Activated CD4-positive, alpha-beta memory T cell treated with anti-CD3 and anti-CD28 coated beads for 36 hours (primary cell): ENCODE measurements at places on chromosomes 6 and 20. TPM values are rescaled to one million over a fixed set of nuclear protein-coding genes. Genes with fewer than 3 reads are reported as not detected.

The MCCD1 gene
- not detected for total RNA-seq

The ANKRD66 gene
- total RNA-seq, result not detected

The HDGFL1 gene
- not detected for total RNA-seq

- H3K36me3 ChIP-seq, result no peaks in the 10 kb centered on the region
- no peak overlapping the region for H3K4me3 ChIP-seq
- H3K27me3 ChIP-seq, result peaks cover 6% of the 10 kb centered on the region
- H3K4me1 ChIP-seq, result no peaks in the 10 kb centered on the region
Measured at GRCh38 chr20:36391955-36392354, 85.8 kb downstream of the DLGAP4 start.

The HEBP2 gene
- total RNA-seq, result 49.6 TPM

The POPDC3 gene
- not detected for total RNA-seq

- no peak overlapping the region for H3K27ac ChIP-seq
- H3K27me3 ChIP-seq, result peaks cover 33% of the 10 kb centered on the region
- H3K4me1 ChIP-seq, result peaks cover 21% of the 10 kb centered on the region
- no peak for DNase-seq
Measured at GRCh38 chr6:4640139-4640538, 136.1 kb upstream of the CDYL start.

DNA sequence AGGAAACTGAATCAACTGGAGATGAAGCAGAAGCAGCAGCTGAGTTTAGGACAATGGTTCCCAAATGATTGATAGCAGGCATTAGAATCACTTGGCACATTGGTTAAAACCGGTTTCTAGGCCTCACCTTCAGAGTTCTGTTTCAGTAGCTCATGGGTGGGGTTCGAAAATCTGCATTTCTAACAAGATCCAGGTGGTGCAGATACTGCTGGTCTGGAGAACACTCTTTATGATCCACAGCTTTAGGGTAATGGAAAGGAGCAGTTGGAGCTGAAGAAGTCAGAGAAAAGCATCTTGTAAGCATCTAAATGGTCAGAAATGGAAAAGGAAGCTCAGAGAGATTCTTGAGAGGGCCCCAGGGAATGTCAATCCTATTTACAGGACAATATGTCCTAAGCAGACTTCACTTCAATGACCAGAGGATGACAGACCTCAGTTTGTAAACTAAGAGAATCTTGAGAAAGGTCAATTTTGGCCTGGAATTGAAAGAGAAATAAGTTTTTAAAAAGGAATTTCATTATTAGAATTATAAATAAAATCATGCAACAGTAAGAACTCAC, 8.5 kb downstream of the TSPYL1 start:
- no peak overlapping the region for H3K27ac ChIP-seq
- H3K4me3 ChIP-seq, result no peak overlapping the region
- H3K27me3 ChIP-seq, result no peaks in the 10 kb centered on the region
- H3K36me3 ChIP-seq, result peaks cover 15% of the 10 kb centered on the region

DNA sequence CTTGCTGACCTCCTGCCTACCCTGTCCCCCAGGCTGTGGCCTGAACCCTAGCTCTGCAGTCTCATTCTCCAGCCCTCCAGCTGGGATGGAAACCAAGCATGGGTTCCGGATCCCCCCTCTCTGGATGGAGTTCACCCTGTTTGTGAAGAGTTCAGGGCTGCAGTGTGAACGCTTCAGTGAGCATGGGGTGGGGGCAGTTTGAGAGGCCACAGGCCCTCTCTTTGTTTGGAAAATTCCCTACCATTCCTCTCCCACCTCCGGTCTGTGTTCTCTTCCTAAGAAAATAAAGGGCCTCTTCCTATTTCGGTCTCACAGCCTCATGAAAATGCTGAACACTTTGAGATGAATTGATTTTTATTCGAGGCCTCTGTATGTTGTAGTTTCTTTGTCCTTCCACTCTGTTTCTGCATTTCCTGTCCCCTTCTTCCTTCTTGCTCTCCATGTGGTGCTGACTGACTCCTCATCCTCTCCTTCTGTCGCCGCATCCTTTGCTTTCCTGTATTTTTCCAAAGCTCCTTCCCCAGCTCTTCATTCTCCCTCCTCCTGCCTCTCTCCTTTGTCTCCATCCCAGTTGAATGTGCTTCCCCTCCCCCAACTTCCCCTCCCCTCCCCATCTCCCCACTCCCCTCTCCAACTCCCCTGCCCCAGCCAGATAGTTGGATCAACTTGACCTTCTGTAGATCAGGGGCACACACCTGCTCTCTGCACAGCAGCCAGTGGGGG, 2.4 kb upstream of the KCNK5 start:
- DNase-seq, result no peak
- peaks cover 8% of the 10 kb centered on the region for H3K36me3 ChIP-seq
- H3K4me1 ChIP-seq, result peaks cover 15% of the 10 kb centered on the region
- no peak overlapping the region for H3K27ac ChIP-seq
- no peaks in the 10 kb centered on the region for H3K27me3 ChIP-seq
- H3K4me3 ChIP-seq, result no peak overlapping the region

- H3K27me3 ChIP-seq, result peaks cover 3% of the 10 kb centered on the region
- H3K4me1 ChIP-seq, result peaks cover 21% of the 10 kb centered on the region
- peak overlapping the region; percentile 85 for H3K4me3 ChIP-seq
- H3K27ac ChIP-seq, result peak overlapping the region; percentile 99
- peaks cover 9% of the 10 kb centered on the region for H3K36me3 ChIP-seq
- DNase-seq, result no peak
Measured at GRCh38 chr20:45972500-45973183, 639 bp upstream of the ZNF335 start.

DNA sequence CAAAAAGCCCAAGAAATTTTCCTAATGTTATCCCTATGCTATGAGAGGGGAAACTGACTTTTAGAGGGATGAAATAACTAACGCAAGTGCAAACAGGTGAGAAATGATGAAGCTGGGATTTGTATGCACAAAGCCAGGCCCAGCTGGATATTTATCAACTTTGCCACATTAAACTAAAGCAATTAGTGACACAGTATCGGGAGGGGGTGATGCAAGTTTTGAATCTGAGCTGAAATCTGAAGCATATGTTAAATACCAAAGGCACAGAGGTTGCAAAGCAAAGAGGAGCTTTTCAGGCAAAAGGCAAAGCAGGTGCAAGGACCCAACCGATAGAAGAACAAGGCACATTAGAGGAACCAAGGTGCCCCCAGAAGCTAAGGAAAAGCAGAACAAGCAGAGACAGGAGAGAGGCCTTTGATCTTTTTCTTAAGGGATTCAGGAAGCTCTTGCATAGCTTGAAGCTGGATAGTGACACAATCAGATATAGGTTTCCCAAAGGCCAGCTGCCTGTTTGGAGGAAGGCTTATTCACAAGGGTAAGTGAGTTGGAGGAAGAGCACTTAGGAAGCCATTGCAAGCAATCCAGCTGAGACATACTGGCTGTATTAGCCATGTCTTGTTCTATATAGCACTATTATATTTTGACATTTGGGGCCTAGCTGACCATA, 207.5 kb downstream of the HIVEP2 start:
- no peaks in the 10 kb centered on the region for H3K27me3 ChIP-seq
- peaks cover 4% of the 10 kb centered on the region for H3K4me1 ChIP-seq
- H3K27ac ChIP-seq, result no peak overlapping the region
- no peaks in the 10 kb centered on the region for H3K36me3 ChIP-seq

DNA sequence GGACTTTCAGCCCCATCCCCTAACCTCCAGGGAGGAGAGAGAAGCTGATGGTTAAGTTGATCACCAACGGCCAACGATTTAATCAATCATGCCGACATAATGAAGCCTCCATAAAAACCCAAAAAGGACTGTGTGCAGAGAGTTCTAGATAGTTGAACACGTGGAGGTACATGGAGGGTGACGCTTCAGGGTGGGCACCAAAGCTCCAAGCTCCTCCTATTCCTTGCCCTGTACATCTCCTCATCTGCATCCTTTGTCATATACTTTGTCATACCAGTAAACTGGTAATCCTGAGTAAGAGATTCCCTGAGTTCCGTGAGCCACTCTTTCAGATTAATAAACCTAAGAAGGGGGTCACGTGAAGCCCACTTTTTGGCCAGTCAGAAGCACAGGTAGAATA, 3.7 kb upstream of the GMDS start:
- no peaks in the 10 kb centered on the region for H3K27me3 ChIP-seq
- no peak overlapping the region for H3K4me3 ChIP-seq
- H3K27ac ChIP-seq, result no peak overlapping the region
- H3K4me1 ChIP-seq, result peaks cover 27% of the 10 kb centered on the region
- peaks cover 25% of the 10 kb centered on the region for H3K36me3 ChIP-seq
- no peak for DNase-seq

GRCh38 chr6:2771079-2771478, 5.9 kb downstream of the WRNIP1 start:
- H3K36me3 ChIP-seq, result peaks cover 30% of the 10 kb centered on the region
- no peak overlapping the region for H3K27ac ChIP-seq
- no peak overlapping the region for H3K4me3 ChIP-seq
- DNase-seq, result no peak

The STMN3 gene
- total RNA-seq, result 17.3 TPM

The RAMACL gene
- total RNA-seq, result 0.29 TPM

DNA sequence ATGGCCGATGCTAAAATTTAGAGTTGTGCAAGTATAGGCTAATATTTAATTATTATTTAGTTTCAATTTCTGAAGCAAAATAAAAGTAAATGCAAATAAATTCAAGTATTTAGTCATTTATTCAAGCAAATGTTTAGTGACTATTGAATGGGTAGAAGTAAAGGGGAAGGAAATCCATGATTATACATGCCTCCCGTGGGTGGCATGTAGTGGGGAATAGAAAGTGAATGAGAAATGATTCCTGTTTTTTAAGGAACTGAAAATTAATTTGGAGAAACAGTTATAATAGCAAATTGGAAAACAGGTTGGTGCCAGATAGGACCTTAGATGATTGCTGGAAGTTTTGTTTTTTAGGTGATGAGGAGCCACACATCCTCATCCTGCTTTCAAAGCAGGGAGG, 35.4 kb downstream of the FAM229B start:
- no peak overlapping the region for H3K4me3 ChIP-seq
- H3K36me3 ChIP-seq, result no peaks in the 10 kb centered on the region
- no peak for DNase-seq
- H3K27me3 ChIP-seq, result peaks cover 5% of the 10 kb centered on the region

DNA sequence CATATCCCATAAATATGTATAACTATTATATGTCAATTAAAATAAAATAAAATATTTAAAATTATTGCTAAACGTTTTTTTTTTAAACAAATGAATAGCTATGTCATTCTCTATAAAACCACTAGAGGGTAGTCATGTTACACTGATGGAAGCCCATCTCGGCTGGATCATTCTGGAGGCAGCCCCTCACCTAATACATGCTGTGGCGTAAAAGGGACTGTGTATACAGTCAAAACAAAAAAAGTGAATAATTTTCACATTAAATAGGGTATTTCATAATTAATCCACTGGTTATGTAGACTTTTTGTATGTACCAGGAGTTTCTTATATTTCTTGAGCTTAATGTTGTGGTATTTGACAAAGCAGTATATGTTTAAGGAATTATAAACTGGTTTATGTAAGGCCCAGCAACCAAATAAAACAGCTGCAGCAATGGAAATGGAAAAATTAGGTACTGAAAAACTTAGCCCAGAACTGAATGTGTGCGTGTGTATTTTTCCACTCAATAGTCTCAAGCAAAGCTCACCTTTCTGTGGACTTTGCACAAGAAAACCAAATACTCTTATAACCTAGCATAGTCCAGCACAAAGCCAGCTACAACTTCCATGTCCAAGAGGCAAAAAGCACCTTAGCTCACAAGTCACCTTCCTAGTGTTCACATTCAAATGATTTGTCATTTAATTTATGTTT, 81.7 kb downstream of the COL9A1 start:
- H3K27ac ChIP-seq, result no peak overlapping the region
- H3K4me1 ChIP-seq, result peaks cover 2% of the 10 kb centered on the region
- no peak overlapping the region for H3K4me3 ChIP-seq

DNA sequence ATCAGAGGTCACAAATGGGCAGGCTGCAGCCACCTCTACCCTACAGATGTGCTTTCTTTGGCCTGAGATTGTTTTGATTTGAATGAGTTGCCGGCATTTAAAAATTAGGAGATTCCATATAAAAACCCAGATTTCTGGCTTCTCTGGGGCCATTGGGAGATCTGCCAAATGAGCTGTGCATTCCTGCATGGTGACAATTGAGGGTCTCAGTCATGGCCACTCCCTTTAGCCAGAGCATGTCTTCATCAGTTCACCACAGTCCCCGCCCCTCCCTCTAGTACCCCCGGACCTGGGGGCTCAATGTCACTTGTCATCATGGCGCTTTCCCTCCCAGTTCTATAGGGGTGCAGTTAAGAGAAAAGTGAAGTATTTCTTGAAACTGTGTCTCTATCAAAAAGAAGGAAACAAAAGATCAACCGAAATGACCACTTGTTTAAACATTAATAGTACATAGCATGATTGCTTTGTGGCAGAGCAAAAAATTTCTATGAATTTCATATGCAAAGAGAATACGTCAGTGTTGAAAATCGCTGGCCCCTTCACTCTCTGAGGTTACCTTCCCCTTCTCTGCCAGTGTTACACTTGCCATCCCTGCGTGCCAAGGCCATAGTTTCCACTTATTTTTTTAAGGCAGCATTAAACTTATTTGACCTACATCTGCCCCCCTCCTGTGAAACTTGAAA, 21.1 kb downstream of the EYA2 start:
- H3K4me3 ChIP-seq, result no peak overlapping the region
- DNase-seq, result no peak
- H3K4me1 ChIP-seq, result no peaks in the 10 kb centered on the region
- H3K27ac ChIP-seq, result no peak overlapping the region
- H3K27me3 ChIP-seq, result peaks cover 7% of the 10 kb centered on the region

- H3K4me3 ChIP-seq, result no peak overlapping the region
- peaks cover 4% of the 10 kb centered on the region for H3K27me3 ChIP-seq
- no peak overlapping the region for H3K27ac ChIP-seq
- H3K36me3 ChIP-seq, result no peaks in the 10 kb centered on the region
- no peaks in the 10 kb centered on the region for H3K4me1 ChIP-seq
Measured at GRCh38 chr6:142255785-142256184, 46.0 kb upstream of the ADGRG6 start.

- peaks cover 3% of the 10 kb centered on the region for H3K27me3 ChIP-seq
- no peak for DNase-seq
- H3K27ac ChIP-seq, result no peak overlapping the region
- H3K4me1 ChIP-seq, result no peaks in the 10 kb centered on the region
- no peak overlapping the region for H3K4me3 ChIP-seq
Measured at GRCh38 chr6:71551798-71552197, 263.2 kb downstream of the OGFRL1 start.

The CDSN gene
- not detected for total RNA-seq

The CST7 gene
- total RNA-seq, result 81.8 TPM

- no peaks in the 10 kb centered on the region for H3K27me3 ChIP-seq
- no peaks in the 10 kb centered on the region for H3K36me3 ChIP-seq
- H3K27ac ChIP-seq, result no peak overlapping the region
- H3K4me3 ChIP-seq, result no peak overlapping the region
Measured at GRCh38 chr6:77356821-77357220, 106.5 kb downstream of the HTR1B start.

DNA sequence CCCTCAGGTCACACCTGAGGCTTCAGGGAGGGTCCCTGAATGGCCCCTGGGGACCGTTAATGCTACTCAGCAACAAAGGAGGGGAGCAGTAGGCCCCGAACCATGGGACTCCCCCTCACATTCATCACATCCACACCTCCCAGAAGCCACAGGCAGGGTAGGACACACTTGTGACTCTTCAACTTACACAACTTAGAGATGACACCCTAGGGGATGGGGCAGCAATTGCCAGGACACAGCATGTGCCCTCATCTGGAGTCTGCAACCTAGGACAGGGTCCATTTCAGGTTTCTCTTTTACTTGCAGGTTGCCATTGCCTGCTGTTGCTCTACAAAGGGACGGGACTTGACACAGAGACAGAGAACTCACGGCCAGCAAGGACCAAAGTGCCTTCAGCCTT, 770 bp downstream of the ULBP3 start:
- DNase-seq, result peak; percentile 36
- no peaks in the 10 kb centered on the region for H3K36me3 ChIP-seq
- H3K4me1 ChIP-seq, result peaks cover 11% of the 10 kb centered on the region
- peaks cover 9% of the 10 kb centered on the region for H3K27me3 ChIP-seq
- no peak overlapping the region for H3K27ac ChIP-seq
